ENCODE measurements at places on chromosomes 11 and 22. TPM values are rescaled to one million over a fixed set of nuclear protein-coding genes. Genes with fewer than 3 reads are reported as not detected.
A peak's percentile ranks its signal among the peaks of the same experiment; 100 is the strongest.

GRCh38 chr11:7143908-7144307 lies 55.1 kb downstream of the RBMXL2 start:
- H3K36me3 ChIP-seq: no peaks in the 10 kb centered on the region
- H3K4me3 ChIP-seq: no peak overlapping the region
- no peaks in the 10 kb centered on the region for H3K4me1 ChIP-seq
- peaks cover 15% of the 10 kb centered on the region for H3K27me3 ChIP-seq
- no peak overlapping the region for H3K27ac ChIP-seq

Gene DBX1
- total RNA-seq: not detected

DNA sequence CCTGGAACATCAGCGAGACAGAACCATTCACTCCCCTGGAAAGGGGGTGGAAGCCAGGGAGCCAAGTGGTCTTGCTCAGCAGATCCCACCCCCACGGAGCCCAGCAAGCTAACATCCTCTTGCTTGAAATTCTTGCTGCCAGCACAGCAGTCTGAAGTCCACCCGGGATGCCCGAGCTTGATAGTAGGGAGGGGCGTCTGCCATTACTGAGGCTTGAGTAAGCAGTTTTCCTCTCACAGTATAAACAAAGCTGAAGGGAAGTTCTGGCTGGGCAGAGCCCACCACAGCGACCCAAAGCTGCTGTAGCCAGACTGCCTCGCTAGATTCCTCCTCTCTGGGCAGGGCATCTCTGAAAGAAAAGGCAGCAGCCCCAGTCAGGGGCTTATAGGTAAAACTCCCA lies 764.8 kb upstream of the LUZP2 start:
- no peaks in the 10 kb centered on the region for H3K4me1 ChIP-seq
- H3K27me3 ChIP-seq: no peaks in the 10 kb centered on the region
- H3K36me3 ChIP-seq: no peaks in the 10 kb centered on the region
- no peak for DNase-seq
- no peak overlapping the region for H3K4me3 ChIP-seq

- H3K36me3 ChIP-seq: no peaks in the 10 kb centered on the region
- no peak overlapping the region for H3K27ac ChIP-seq
- H3K4me1 ChIP-seq: no peaks in the 10 kb centered on the region
- peak; percentile 87 for DNase-seq
These were observed 72.0 kb upstream of the NARS2 start for GRCh38 chr11:78646564-78647185.

- no peak for DNase-seq
- no peak overlapping the region for H3K27ac ChIP-seq
- H3K27me3 ChIP-seq: no peaks in the 10 kb centered on the region
- H3K4me3 ChIP-seq: no peak overlapping the region
These were observed 30.6 kb downstream of the SCUBE1 start for GRCh38 chr22:43312608-43313007.

Gene TMEM151A
- total RNA-seq: not detected

DNA sequence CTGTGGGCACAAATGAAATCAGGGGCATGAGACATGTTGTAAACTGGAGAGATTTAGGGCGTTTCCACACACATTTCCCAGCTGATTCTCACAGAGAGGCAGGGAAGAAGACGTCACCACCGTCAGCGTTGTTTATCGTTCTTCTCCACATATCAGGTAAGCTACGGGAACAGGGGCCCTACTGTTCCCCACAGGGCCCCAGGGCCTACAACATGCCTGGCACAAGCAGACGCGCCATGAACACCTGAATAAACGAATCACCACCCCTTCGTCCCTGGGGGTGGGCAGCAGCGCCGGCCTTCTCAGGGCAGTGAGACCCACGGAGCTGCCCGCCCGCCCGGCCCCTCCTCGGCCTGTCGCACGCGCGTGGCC lies 342 bp downstream of the EFCAB6 start:
- H3K4me3 ChIP-seq: peak overlapping the region; percentile 93
- H3K27ac ChIP-seq: no peak overlapping the region
- no peak for DNase-seq
- no peaks in the 10 kb centered on the region for H3K27me3 ChIP-seq

Gene MAPK8IP2
- total RNA-seq: 0.38 TPM

DNA sequence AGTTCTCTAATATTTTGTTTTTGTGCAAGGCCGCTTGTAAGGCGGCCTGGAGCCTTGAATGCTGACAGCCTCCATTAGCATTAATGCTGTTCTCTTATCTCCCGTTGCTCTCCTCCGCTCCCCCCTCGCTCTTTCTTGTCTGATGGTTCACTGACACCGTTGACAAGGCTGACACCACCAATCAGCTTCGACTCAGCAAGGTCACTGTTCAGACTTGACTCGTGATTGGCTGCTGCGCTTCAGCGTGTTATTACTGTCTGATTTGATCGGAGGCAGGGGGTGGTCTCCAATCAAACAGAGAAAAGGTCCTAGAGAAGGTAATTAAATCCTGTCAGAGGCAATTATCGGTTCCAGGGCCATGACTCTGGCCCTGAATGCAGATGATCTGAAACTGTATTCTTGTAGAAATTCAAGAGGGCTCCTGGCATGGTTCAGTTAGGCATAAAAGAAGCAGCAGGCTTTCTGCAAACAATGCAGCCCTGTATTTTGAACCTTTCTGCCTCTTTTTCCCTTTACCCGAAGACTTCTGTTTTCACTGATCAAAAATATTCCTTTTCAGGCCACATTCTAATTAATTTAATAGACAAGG lies 49.3 kb upstream of the MPPED2 start:
- H3K4me3 ChIP-seq: peak overlapping the region; percentile 4
- peak; percentile 88 for DNase-seq
- H3K36me3 ChIP-seq: no peaks in the 10 kb centered on the region
- no peaks in the 10 kb centered on the region for H3K4me1 ChIP-seq
- H3K27me3 ChIP-seq: no peaks in the 10 kb centered on the region
- H3K27ac ChIP-seq: peak overlapping the region; percentile 10

Gene ZFTA
- total RNA-seq: 38.0 TPM

- H3K4me1 ChIP-seq: no peaks in the 10 kb centered on the region
- H3K4me3 ChIP-seq: no peak overlapping the region
- H3K27me3 ChIP-seq: no peaks in the 10 kb centered on the region
These were observed 10.2 kb downstream of the BID start for GRCh38 chr22:17764036-17764435.

- H3K27ac ChIP-seq: no peak overlapping the region
- no peaks in the 10 kb centered on the region for H3K27me3 ChIP-seq
- H3K36me3 ChIP-seq: no peaks in the 10 kb centered on the region
- H3K4me1 ChIP-seq: peaks cover 29% of the 10 kb centered on the region
- H3K4me3 ChIP-seq: peak overlapping the region; percentile 50
These were observed 75.4 kb downstream of the PHF21A start for GRCh38 chr11:46045811-46046210.

DNA sequence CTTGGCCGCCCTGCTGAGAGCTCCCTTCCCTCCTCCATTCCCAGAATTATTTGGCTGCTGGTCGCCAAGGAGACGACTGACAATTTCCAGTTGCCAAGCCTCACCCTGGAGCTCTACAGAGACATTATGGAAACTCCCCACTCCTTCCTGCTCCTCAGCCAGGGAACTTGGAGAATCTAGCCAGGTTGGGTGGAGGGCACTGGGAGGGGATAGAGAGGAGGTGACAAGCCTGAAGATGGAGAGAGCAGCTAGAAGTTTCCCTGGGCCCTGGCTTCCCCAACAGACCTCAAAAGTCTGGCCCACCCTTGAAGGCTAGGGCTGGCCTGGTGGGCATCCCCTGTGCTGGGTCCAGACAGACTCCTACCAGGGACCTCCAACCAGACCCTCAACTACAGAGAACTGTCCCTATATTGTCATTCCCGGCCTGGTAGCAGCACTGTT lies 6.7 kb upstream of the VSIG10L2 start:
- H3K36me3 ChIP-seq: no peaks in the 10 kb centered on the region
- H3K27ac ChIP-seq: peak overlapping the region; percentile 6
- H3K27me3 ChIP-seq: peaks cover 7% of the 10 kb centered on the region
- H3K4me1 ChIP-seq: peaks cover 6% of the 10 kb centered on the region
- no peak overlapping the region for H3K4me3 ChIP-seq
- DNase-seq: peak; percentile 91

- H3K4me3 ChIP-seq: no peak overlapping the region
- H3K27ac ChIP-seq: no peak overlapping the region
- no peak for DNase-seq
- H3K27me3 ChIP-seq: no peaks in the 10 kb centered on the region
These were observed 15.2 kb downstream of the MB start for GRCh38 chr22:35601743-35602615.

Gene C2CD2L
- 2.4 TPM for total RNA-seq

Gene MYOD1
- total RNA-seq: not detected

- no peaks in the 10 kb centered on the region for H3K27me3 ChIP-seq
- no peaks in the 10 kb centered on the region for H3K4me1 ChIP-seq
These were observed 887 bp downstream of the IRF7 start for GRCh38 chr11:614623-615503.

Gene IL17REL
- not detected for total RNA-seq

Gene SYT12
- total RNA-seq: 1.1 TPM

- H3K27me3 ChIP-seq: no peaks in the 10 kb centered on the region
- no peak overlapping the region for H3K27ac ChIP-seq
- no peak for DNase-seq
- no peaks in the 10 kb centered on the region for H3K4me1 ChIP-seq
- peaks cover 18% of the 10 kb centered on the region for H3K36me3 ChIP-seq
- H3K4me3 ChIP-seq: no peak overlapping the region
These were observed 15.7 kb downstream of the ZNF214 start for GRCh38 chr11:7004482-7004881.

Gene P2RX6
- total RNA-seq: 0.47 TPM

DNA sequence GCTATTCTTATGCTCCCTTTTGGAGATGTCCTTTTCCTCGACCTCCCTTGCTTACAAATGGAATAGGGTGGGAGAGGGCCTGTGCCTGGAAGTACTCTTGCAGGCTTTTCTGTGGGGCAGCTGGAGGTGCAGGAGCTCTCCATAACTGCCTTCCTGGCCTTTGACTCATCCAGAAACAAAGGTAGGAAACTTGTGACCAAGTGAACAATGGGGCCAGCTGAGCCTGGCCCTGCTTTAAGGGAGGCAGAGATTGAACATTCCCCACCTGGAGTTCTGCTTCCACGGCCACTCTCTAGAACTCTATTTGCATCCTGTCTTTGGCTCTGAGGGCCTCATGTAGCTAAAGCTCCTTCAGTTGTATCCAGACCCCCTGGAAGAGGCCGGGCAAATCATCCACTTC lies 5.1 kb upstream of the LYVE1 start:
- H3K4me1 ChIP-seq: peaks cover 18% of the 10 kb centered on the region
- H3K27me3 ChIP-seq: no peaks in the 10 kb centered on the region
- no peaks in the 10 kb centered on the region for H3K36me3 ChIP-seq
- no peak overlapping the region for H3K27ac ChIP-seq

DNA sequence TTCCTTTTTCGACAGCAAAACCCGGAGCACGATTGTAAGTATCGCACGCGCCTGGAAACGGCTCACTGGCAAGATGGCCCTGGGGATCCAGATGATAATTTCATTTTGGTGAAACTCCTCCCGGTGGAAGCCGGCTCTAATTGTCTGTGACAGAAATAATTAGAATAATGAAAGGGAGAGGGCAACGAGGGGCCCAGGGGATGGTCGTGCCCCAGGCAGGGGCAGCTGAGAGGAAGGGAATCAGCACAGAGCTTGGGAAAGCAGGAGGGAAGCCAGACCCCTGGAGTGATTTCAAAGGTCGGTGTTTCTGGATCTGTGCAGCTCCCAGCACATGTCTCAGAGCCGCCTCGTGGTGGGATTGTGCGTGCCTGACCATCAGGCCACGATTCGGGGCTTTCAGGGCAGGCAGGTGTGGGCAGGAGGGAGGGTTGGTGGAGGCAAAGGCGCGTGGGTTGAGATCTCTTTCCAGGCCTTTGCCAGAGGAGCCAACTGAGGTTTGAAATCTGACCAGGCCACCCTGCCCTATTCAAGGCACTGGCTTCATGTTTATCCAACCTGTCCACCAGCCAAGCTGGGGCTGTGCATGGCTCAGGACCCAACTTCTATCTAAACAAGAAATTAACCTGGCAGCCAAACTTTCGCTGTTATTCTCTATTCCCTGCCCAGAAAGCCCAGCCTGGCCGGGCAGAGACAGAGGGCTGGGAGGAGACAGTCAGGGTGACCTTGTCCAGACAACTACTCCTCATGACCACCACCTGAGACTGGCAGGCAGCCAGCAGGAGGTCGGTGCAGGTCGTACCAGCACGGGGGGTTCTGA lies 27.8 kb downstream of the ANO1 start:
- no peaks in the 10 kb centered on the region for H3K27me3 ChIP-seq
- peak overlapping the region; percentile 38 for H3K27ac ChIP-seq

GRCh38 chr11:73530109-73530508 lies 67.8 kb downstream of the FAM168A start:
- H3K36me3 ChIP-seq: no peaks in the 10 kb centered on the region
- H3K4me3 ChIP-seq: no peak overlapping the region
- H3K27ac ChIP-seq: no peak overlapping the region
- peak; percentile 80 for DNase-seq

DNA sequence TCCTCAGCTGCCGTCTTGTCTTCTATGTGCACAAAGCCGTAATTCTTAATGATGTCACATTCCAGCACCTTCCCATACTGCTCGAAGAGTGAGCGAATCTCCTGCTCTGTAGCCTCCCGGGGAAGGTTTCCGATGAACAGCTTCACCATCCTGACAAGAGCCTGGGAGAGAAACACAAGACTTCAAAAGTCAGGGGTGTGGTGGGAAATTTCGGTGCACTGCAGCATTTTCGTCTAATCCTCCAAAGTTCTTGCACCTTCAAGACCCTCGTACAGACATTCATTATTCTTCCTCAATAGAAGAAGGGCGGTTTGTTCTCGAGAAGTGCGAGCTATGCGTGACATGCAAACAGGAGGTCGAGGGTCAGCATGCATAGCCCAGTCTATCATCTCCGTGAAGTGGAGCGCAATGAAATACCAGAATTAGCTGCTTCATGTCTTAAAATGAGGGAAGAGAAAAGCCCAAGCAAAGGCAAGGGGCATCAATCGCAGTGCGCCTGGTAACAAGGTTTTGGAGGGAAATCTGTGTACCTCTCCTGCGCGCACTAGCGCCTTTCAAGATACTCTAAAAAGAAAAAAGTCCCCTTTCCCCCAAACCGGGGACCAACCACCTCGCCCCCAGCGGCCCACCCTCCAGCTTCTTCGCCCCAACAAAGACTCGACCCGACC lies 622 bp downstream of the RBM4B start:
- peak overlapping the region; percentile 99 for H3K27ac ChIP-seq
- H3K27me3 ChIP-seq: no peaks in the 10 kb centered on the region
- no peaks in the 10 kb centered on the region for H3K4me1 ChIP-seq
- DNase-seq: no peak

DNA sequence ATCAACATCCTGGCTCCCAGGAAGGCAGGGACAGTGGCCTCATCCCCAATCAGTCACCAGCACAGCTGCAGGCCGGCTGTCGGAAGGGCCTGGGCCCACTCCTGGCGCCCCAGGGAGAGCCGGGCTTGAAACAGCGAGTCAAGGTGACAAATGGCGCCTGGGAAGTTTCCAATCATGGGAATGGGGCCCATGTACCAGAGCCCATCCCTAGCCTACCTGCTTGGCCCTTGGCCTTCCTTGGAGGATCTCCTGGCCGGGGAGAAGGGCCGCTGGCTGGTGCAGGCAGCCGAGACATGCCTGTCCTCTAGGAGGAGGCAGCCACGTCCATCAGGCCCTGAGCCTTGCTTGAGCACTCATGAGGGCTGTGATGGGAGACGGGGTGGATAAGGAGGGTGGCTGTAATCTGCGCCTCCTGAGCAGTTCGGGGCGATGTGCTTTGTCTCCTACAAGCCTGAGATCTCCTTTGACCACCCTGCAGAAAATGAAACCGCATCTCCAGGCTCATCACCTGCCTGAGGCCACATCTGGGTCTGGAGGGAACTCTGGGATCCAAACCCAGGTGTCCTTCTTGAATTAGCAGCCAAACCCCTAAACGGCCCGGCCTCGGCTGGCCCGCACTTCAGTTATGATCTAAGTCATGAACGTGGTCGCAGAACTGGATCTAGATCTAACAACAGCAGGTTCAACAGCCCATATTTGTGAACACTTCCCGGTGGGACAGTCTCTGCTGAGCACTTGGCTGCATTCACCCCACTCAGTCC lies 862.0 kb downstream of the TBC1D22A start:
- H3K36me3 ChIP-seq: no peaks in the 10 kb centered on the region
- no peak overlapping the region for H3K27ac ChIP-seq
- peak; percentile 36 for DNase-seq
- no peak overlapping the region for H3K4me3 ChIP-seq

Gene ST14
- 25.1 TPM for total RNA-seq

All from endodermal cell (in vitro differentiated cells).